ENCODE measurements at places on chromosomes 6 and 20.

DNA sequence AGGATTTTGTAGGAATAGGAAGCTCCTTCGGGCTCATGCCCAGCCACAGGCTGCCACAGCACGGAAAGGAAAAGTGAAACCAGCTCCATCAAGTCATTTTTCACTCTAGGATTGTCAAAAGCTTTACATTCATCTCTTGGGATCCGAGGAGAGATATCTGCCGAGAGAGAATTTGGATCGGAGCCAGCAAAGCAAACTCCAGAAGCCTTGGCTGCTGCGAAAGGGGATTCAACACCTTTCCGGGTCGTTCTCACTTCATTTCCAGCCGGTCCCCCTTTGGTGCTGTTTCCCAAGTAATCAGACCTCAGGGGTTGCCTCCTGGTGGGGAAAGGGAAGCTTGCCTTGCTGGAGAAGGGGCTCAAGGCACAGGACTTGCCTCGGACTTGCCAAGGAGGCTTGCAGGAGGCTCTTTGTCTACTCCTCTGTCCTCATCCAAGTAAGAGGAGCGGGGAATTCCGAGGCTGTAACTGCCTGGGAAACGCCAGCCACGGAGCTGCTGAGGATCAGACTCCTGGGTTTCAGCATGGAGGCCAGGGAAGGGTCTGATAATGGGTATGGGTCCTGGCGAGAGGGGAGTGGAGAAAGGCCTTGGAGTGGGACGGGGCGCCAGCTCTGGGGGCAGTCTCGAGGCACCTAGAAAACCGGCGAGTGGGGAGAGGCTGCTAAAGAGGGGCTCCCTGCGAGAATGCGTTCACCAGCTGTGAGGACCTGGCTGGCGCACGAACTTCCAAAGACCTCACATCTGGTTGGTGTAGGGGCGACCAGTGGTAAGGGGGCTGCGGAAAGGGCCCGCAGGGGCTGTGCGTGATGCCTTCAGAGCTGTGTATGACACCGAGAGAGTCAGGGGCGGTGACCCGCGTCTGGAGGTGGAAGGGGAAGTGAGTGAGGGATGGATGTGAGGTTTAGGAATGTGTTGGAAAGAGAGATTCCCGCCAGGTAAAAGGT lies 702 bp downstream of the ETV7 start:
- peak; percentile 65 for DNase-seq

- DNase-seq: no peak
These were observed 157.6 kb downstream of the MCHR2 start for GRCh38 chr6:99836471-99836870.

GRCh38 chr6:158654498-158654897 lies 4.6 kb downstream of the SYTL3 start:
- DNase-seq: peak; percentile 89

- no peak for DNase-seq
These were observed 144.2 kb downstream of the REV3L start for GRCh38 chr6:111338843-111339242.

GRCh38 chr6:56766806-56767178 lies 124.1 kb upstream of the DST start:
- peak; percentile 71 for DNase-seq

GRCh38 chr6:31620586-31621319 lies at the start of gene PRRC2A:
TSS of gene PRRC2A (plus strand) at chr6:31620715. CDS start at chr6:31622790, 2,075 bp downstream.
- no peak for DNase-seq

DNA sequence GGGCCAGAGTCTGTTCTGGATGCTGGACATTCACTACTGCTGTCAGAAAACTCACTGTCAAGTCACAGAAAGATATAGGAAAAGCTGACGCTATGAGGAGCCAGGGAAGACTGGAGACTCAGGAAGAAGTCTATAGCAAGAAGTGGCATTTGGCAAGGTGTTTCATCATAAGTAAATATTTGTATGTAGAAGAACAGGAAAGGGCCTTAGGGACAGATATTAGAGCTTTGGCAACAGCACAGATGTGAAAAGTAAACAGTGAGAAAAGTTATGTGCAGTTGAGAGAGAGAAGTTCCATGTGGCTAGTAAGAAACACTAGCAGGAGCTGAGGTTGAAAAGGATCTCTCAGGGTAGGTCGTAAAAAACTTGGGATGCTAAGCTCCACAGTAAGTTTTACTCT lies 868.9 kb downstream of the PHF3 start:
- DNase-seq: no peak

- DNase-seq: no peak
These were observed at the start of gene SPATS1 for GRCh38 chr6:44342489-44342888. TSS of gene SPATS1 (plus strand) at chr6:44342650. CDS start at chr6:44343096, 446 bp downstream.

- DNase-seq: no peak
These were observed 120.2 kb upstream of the MLN start for GRCh38 chr6:33923857-33924514.

DNA sequence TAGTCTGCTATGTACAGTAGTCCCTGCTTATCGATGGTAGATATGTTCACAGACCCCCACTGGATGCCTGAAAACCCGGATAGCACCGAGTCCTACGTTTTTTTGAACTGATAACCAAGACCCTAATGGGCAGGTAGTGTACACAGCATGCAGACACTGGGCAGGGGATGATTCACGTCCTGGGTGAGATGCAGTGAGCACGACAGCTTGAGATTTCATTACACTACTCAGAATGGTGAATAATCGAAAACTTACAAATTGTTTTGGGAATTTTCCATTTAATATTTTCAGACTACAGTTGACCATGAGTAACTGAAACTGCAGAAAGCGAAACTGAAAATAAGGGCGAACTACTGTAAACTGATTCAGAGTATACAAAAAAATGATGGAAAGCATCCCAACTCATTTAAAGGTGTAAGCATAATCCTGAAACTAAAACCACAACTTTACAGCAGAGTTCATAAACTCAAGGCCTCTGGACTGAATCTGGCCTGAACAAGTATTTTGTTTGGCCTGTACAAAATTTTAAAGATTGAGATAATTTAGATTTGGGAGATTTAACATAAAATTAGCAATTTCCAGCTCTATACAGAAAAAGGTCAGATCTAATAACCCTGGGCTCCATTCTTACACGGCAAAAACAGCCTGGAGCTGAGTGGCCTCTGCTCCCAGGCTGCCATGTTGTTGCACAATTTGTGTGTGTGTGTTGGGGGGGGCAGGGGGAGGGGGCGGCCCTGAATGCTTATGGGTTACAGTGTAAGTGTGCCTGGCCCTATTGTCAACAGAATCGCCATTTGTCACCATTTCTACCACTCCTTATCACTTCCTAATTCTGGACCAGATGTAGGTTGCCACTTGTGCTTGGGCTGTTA lies 34.9 kb downstream of the RNF24 start:
- peak; percentile 32 for DNase-seq
